Thoracic aorta (tissue), 2 donors: ENCODE measurements at places on chromosomes 2 and 18. TPM values are rescaled to one million over a fixed set of nuclear protein-coding genes. Genes with fewer than 3 reads are reported as not detected.

DNA sequence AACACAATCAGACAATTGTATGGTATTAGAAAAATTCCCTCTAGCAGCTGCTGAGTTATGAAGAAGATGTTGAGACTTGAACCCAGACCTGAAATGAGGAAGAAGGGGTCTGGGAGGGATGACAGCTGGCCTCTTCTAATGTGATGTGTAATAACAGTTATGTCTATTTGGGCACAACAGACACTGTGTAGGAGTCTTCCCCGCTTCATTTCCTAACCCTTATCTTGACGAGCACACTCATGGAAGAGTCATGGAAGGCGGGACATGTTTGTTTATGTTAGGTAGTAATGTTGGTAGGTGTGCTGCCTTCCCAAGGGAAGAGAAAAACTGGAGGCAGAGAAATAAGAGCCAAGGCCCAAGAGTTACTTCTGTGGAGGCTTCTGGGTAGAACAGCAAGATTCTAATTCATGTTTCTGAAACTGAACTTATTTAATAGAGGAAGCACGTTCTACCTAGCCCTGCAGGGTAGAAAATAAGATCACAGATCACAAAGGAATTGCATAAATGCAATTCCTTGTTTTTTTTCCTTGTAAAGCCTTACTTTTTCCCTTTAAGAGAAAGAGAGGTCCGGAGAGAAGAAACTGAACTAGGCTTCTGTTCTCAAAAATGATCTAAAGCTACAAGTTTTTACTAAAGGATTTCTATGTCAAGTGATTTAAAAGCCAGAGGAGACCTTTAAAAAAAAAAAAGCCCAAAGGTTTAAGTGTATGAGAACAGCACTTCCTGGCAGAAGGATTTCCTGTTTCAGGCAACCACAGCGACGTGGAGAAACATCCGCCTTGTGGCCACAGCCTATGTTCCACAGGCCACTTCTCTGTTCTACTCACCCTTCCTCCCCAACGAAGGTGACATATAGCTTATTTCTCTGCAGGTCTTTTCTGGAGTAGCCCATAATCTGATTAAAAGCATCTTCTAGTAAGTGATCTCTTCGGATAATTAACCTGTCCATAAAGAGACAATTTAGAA lies 68.5 kb upstream of the STK17B start:
- no peak for DNase-seq

Gene VWC2L
- not detected for total RNA-seq

DNA sequence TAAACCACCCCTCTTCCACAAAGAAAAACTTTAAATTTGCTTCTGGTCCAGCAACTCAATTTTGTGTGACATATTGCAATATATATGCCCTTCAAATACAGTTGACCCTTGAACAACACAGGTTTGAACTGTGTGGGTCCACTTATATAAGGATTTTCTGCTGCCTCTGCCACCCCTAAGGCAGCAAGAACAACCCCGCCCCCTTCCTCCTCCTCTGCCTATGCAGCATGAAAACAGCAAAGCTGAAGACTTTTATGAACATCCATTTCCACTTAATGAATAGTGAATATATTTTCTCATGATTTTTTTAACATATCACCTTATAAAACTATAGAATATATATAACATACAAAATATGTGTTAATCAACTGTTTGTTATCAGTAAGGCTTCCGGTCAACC lies 58.3 kb downstream of the EML4 start:
- no peak for DNase-seq

- DNase-seq = no peak
Measured at GRCh38 chr18:51647942-51648341, 450.5 kb upstream of the MEX3C start.

DNA sequence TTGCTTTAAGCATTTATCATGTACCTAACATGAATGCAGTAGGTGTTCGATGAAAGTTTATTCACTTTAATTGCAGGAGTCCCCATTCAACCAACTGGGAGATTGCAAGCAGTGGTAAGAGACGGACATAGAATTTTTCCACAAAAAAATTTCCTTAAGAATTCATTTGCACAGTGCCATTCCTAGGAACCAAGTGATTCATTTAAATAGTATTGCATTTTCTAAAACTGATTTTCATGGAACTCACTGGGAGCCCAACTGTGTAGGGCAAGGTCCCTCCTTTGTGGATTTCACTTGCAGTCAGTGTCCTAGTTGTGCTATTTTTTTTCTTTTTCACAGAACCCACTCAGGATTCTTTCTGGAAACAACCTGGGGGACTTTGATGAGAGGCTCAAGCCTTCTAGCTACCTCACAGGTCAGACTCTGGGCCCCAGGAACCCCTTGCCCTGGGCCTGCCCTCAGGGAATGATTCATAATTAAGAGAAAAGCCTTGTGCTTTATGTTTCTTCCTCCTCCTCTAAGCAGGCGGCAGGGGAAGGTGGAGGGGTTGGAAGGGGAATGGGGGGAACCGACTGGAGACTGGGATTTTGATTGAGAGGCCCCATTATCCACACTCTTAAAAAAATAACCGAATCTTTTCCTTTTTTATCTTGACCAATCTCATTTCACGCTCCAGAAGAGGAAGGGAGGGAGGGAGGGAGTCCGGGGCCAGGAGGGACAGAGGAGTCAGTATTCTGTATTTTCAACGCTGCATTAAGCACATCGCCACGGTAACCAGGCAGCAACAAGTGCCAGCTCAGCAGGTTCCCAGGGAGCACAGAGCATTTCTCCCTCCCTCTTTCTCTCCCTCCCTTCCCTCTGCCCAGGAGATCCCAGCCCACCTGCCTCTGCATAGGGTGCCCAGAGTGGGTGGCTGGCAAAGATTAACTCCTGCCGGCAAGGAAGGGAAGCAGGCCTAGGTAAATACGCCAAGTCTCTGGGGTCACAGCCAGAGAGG lies 51.8 kb downstream of the PSD4 start:
- no peak for DNase-seq

DNA sequence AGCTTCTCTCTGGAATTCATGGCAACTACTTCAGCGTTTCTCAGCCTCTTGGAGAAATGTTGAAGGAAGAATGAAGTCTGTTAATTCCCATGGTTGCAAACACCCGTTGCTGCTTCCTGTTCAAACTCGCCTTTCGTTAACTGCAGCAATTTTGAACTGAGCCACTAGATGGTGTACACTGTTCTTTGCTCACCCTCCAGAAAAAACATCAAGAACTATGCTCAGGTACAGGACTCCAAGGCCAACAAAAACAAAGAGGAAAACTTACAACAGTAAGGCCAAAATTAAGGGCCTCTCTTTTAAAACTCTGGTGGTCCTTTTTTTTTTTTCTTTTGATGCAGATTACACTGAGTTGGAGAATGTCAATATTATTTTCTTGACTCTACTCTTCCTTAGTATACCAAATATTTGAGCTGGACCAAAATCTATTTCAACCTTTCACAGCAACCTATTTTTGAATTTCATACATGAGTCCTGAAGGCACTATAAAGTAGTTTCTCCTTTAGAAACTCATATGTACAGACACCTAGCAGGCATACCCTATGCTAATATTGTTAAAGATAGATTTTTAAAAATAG lies 58.2 kb downstream of the KLHL14 start:
- no peak for DNase-seq
